ENCODE measurements at places on chromosomes 2 and 18.

GRCh38 chr2:236711440-236711839 is 141.8 kb downstream of the ACKR3 start:
- DNase-seq, result no peak

DNA sequence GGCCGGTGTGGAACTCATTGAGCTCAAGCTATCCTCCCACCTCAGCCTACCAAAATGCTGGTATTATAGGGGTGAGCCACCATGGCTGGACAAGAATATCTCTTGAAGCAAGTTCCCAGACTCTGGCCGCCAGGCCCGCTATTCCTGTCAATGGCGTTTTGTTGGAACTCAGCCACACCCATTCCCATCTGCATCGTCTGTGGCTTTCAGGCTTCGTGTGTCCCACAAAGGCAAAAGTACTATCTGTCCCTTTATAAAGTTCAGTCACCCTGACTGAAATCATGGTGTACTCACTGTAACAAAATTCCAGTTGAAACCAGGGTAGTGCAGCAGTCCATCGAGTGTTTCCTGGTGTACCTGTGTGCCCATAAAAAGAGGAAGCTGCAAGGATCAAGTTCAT is 96.7 kb downstream of the SH3BP4 start:
- DNase-seq, result no peak

- DNase-seq, result no peak
Measured at GRCh38 chr2:58006256-58006951, 40.2 kb upstream of the VRK2 start.

- no peak for DNase-seq
Measured at GRCh38 chr18:62897153-62897552, 181.8 kb downstream of the PHLPP1 start.

DNA sequence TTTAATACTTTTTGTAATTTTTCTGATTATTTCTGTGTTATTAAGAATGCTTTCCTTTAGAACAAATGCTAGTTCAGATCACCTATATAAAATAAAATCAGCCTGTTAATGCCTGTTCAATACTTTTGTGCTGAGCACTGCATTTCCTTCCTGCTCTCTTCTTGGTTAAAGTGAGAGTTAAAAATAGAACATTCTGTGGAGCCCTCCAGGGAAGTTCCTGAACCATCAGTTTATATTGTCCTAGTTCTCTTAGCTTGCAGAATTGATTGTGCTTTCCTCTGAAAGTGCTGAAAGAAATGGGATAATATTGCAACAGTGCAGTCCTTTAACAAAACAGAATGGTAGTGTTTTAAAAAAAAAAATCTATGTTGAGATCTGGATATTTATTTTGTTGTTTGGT is 74.6 kb upstream of the UBXN4 start:
- DNase-seq, result no peak

DNA sequence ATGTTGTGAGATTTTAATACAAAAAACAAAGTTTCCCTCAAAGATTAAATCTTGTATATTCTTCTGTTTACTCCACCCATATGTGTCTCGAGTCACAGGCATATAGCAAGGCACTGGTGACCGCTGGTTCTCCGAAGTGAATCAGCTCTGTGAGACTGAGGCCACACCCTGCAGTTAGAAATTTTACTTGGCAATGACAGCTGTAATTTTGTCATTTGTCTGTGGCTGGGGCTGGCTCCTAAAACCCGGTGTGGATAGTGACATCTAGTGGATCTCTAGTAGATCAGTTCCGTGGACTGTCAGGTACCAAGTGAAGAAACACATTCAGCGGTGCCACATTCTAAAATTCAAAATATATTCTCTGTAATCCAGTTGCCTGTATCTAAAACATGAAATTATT is 278.0 kb downstream of the NEDD4L start:
- peak; percentile 17 for DNase-seq

- no peak for DNase-seq
Measured at GRCh38 chr18:25145731-25146511, 206.0 kb downstream of the ZNF521 start.

GRCh38 chr2:229159405-229159804 is 111.7 kb downstream of the PID1 start:
- no peak for DNase-seq

GRCh38 chr18:23938901-23939341 is 75.6 kb upstream of the TTC39C start:
- DNase-seq, result no peak

DNA sequence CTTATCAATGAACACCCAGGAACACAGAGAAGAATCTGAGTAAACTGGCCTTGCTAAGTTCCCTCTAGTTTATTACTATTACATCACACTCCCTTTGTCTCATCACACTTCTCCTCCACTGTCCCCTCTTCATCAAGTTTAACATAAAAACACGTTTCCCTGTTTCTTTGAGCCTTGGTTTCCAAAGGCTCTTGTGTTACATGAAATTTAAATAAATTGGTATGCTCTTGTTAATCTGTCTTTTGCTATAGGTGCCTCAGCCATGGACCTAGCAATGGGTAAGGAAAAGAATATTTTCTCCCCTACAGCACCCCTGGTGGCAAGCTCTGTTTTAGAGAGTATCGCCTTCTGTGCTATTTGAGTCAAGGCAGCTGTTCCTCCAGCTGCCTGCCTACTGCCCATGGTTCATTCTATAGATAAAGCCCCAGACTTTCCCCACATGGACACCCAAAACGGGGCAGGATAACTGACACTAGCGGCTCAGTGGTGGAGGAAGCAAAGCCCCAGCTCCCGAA is 31.8 kb downstream of the TGIF1 start:
- no peak for DNase-seq

GRCh38 chr2:101428422-101429176 is 41.3 kb upstream of the CREG2 start:
- DNase-seq, result no peak

GRCh38 chr2:12347066-12347493 is 369.7 kb upstream of the TRIB2 start:
- DNase-seq, result no peak

- DNase-seq, result no peak
Measured at GRCh38 chr2:22786817-22787216, 598.2 kb upstream of the KLHL29 start.

DNA sequence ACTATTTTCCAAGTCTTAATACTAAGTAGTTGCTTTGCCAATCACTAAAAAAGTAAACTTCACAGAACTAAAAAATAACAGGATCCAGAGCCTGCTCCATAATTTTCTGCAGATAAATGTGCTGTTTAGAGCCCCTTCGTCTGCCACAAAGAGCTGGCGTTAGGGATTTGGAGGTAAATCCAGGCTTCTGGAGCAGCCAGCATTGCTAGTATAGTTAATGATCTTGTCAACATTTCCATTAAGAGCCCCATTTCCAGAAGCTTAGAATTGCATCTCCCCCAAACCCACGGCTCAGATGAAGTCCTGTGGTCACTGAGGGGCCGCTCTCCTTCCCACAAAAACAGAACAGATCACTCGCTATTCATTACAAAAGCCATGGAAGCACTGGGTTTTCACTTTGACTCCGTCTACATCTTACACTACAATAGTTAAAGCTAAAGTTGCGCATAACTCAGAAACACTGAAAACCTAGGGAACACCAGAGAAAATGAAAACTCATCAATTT is 41.9 kb downstream of the ZNF516 start:
- DNase-seq, result no peak

DNA sequence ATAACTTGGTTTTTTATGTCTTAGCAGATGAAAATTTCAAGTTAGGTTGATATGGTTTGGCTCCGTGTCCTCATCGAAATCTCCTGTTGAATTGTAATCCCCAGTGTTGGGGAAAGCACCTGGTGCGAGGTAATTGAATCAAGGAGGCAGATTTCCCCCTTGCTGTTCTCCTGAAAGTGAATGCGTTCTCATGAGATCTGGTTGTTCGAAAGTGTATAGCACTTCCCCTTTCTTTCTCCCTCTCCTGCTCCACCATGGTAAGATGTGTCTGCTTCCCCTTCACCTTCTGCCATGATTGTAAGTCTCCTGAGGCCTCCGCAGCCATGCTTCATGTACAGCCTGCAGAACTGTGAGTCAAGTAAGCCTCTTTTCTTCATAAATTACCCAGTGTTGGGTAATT is 242.1 kb upstream of the TNP1 start:
- DNase-seq, result no peak

- no peak for DNase-seq
Measured at GRCh38 chr2:205936446-205936845, 149.5 kb downstream of the INO80D start.

DNA sequence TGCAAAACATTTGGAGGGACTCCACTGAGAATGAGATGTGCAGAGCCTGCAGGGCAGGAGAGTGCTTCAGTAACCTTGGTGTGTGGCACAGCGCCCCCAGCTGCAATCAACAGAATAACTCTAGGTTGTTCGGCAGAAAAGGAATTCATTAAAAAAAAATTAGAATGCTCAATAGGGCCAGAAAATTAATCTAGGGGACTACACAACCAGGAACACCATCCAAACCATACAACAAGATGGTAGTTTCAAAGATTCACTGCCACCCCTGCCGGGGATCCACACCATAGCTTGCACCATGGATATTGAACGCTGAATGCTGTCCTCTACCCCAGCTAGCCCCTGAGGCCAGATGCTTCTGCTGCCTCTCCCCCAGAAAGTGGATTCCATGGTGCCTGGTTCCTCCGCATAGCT is 50.1 kb downstream of the THUMPD2 start:
- no peak for DNase-seq

DNA sequence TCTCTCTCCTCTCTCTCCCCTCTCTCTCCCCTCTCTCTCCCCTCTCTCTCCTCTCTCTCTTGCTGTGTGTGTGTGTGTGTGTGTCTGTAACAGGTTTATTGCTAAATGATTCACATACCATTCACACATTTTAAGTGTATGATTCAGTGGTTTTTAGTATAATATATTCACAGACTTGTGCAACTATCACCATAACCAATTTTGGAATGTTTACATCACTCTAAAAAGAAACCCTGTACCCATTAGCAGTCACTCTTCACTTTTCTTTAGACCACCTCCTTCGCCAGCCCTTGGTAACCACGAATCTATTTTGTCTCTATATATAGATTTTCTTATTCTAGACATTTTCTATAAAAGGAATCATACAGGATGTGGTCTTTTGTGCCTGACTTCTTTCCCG is 11.4 kb downstream of the THNSL2 start:
- no peak for DNase-seq

GRCh38 chr2:45912109-45912508 is 260.6 kb downstream of the PRKCE start:
- no peak for DNase-seq

GRCh38 chr2:176525086-176525485 is 255.8 kb downstream of the MTX2 start:
- DNase-seq, result no peak

GRCh38 chr2:140892911-140893637 is 1237.7 kb downstream of the LRP1B start:
- DNase-seq, result no peak

DNA sequence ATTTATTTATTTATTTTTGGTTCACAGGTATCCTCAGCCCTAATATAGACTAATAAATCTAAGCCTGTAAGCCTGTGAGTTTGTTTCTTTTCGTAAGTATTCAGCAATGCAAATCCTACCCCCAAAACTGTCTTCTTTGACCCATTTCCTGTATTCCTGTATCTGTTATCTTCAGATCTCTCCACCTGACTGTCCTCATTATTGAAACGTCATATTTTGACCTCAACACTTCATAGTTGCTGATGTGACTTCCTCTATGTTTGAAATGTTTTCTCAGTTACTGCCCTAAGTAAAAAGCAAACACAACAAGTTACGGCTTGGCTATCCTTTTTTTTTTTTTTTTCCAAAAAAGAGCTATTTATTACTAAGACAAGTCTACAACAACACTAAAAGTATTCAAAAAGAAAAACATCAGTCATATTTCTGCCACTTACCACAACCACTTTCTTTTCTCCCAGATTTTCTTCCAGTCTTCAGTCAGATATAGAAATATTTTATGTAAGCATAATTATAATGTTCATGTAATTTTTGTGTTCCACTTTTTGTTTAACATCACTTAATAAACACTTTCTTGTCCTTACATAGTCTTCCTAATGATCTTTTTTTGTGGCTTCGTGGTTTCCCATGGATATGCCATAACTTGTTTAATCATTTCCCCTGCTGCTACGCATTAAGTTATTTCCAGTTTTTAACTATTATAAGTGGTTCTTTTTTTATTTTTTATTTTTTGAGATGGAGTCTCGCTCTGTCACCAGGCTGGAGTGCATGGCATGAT is 45.0 kb upstream of the EML4 start:
- DNase-seq, result no peak

- no peak for DNase-seq
Measured at GRCh38 chr2:239118264-239118663, 270.4 kb downstream of the TWIST2 start.

- DNase-seq, result no peak
Measured at GRCh38 chr2:204533629-204534370, 11.5 kb upstream of the PARD3B start.

GRCh38 chr18:8426401-8426800 is 182.8 kb upstream of the RAB12 start:
- peak; percentile 1 for DNase-seq

- DNase-seq, result no peak
Measured at GRCh38 chr2:194591192-194591591, 1065.8 kb upstream of the SLC39A10 start.

GRCh38 chr2:85839461-85839860 is 49.3 kb downstream of the ST3GAL5 start:
- no peak for DNase-seq

DNA sequence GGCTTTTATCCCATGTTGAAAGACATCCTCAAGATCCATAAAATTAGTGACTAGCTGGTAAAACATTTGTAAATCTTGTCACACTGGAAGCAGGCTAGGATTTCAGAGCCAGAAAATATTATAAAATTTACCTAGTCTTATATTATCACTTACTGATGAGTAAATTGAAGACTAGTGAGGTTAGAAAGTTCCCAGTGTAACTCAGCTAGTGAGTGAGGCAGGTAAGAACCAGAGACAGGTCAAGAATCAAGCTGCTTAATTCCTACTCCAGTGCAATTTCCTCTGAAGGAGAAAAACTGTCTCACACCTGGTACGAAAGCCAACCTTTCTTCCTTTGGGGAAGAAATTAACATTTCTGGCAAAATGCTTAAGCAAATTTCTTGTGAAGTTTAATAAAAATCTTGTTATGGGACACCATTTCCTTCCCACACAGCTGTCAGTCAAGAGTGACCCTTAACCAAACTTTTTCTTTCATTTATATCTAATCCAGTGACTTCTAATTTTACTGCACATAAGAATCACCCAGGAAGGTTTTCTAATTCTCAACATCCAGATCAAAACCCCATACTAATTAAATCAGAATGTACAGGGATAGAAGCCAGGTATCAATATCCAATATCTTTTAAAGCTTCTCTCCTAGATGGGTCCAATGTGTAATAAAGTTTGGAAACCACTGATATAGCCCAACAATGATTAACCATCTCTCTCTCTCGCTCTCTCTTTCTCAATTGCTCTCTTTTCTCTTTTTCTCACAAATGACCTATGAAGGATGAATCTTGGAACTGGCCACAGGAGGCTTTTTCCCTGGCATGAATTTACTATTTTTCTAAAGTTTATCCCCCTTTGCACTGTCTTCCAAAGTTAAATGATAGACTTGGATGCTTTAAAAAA is 264.3 kb upstream of the SLC39A10 start:
- DNase-seq, result no peak

Data from activated CD8-positive, alpha-beta memory T cell treated with anti-CD3 and anti-CD28 coated beads for 1 hour (primary cell).